ENCODE measurements at places on chromosomes 7 and 10. TPM values are rescaled to one million over a fixed set of nuclear protein-coding genes. Genes with fewer than 3 reads are reported as not detected.

Gene SP8
- not detected for total RNA-seq

Gene NAT16
- total RNA-seq, result not detected

DNA sequence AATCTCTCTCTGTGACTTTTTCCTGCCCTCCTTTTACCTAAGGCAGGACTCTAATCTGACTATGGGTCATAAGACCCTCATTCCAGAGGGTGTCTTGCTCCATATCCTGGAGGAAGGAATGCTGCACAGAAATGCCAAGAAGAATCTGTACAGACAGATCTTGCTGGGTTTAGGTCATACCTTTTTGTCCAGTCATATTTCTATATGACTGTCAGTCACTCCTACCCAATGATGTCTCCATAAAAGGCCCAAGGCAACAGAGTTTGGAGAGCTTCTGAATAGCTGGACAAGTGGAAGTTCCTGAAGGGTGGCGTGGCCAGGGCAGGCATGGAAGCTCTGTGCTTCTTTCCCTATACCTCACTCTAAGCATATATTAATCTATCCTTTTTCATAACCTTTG lies 47.5 kb downstream of the FEZF1 start:
- no peak for DNase-seq

DNA sequence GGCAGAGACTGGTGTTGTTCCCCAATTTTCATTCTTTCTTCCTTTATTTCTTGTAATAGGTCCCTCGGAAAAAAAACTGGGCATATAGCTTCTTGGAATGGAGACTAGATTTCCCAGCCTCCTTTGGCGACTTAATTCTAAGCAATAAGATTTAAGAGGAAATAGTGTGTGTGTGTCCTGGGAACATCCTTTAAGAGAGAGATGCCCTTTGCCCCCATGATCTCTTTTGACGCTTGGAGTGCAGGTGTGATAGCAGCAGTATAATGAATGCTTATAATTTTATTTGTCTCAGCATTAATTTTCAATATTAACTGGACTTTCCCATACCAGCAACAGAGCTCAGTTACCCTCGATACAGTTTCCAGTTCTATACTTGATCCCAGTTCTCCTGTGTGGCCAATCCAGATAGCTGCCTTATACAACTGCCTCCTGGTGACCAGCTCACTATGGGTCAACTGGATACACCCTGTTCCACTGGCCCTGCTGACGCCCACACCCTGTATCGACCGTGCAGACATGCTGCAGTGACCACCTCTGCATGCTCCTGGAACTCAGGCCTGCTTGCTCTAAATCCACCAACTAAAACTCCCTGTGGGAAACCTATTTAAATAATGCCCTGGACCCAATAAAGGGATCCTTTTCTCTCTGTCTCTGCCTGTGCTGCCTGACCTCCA lies 13.9 kb downstream of the TMEM176A start:
- DNase-seq, result no peak

GRCh38 chr7:45700556-45700955 lies 126.4 kb downstream of the ADCY1 start:
- no peak for DNase-seq
